GM19239 (cell line): ENCODE measurements at places on chromosomes 7 and 10.

DNA sequence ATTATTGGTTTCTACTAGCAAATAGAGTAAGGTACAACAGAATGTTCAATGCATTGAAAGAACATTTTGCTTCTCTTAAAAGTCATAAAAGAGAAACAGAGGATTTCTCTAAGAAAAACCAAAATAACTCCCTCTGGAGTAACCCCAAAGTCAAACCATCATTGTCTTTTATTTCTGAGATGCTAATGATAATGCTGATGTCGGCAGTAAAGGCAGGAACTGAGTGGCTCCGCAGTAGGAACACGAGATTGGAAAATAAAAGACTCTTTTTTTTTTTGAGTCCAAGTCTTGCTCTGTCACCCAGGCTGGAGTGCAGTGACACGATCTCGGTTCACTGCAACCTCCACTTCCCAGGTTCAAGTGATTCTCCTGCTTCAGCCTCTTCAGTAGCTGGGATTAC, 2.7 kb upstream of the USP54 start:
- DNase-seq, result no peak

DNA sequence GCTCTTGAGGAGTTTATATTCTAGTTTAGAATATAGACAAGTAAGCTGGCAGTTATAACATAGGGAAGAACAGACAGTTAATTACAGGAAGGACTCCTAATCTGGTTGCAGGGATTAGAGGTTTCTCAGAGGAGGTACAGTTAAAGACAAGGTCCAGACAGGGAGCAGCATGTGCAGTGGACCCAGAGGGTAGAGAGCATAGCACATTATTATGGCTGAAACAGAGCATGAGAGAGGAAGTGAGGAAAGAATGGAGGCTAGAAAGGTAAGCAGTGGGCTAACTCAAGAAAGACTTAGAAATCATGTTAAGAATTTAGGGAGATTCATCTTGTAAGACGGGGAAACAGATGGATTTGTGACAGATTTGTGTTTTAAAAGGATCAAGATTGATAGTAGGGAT, 9.7 kb downstream of the MIOS start:
- DNase-seq, result no peak

DNA sequence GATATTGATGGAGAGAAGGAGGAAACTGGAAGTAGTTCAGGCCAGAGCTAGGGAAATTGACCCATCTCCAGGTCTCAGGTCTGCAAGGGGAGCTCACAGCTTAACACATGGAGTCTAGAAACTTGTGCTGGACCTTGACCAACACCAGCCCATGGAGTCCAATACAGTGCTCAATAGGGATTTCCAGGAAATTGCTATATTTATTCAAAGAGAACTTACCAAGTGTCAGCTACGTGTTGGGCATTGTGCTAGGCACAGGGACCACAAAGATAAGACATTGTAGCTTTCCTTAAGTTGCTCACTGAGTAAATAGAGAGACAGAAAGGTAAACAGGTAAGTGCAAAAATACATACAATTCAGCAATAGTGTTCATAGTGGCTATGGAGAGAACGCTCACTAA, 72.7 kb upstream of the ATRNL1 start:
- no peak for DNase-seq

DNA sequence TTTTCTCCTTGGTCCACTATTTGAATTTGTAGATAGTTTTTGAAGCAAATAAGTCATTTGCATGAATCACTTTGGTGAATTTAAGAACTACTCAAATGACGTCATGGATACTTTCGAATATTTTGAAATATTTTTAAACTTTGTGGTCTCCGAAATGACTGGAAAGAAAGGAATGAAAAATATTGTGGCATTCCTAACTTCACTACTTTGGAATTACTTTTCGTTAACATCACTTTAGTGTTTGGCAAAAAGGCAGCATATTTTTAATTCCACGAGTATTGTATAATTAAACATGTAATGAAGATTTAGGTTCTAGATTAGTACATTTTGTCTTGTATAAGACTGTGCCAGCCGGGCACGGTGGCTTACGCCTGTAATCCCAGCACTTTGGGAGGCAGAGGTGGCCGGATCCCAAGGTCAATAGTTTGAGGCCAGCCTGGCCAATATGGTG, 35.3 kb upstream of the ZRANB1 start:
- DNase-seq, result no peak

DNA sequence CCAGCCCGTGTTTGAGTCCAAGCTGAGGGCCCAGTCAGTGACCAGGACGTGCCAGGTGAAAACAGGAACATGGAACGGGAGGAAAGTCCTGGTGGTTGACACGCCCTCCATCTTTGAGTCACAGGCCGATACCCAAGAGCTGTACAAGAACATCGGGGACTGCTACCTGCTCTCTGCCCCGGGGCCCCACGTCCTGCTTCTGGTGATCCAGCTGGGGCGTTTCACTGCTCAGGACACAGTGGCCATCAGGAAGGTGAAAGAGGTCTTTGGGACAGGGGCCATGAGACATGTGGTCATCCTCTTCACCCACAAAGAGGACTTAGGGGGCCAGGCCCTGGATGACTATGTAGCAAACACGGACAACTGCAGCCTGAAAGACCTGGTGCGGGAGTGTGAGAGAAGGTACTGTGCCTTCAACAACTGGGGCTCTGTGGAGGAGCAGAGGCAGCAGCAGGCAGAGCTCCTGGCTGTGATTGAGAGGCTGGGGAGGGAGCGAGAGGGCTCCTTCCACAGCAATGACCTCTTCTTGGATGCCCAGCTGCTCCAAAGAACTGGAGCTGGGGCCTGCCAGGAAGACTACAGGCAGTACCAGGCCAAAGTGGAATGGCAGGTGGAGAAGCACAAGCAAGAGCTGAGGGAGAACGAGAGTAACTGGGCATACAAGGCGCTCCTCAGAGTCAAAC, 5.2 kb downstream of the GIMAP5 start:
- no peak for DNase-seq

GRCh38 chr10:43229208-43230061, 37.4 kb downstream of the RASGEF1A start:
- no peak for DNase-seq

DNA sequence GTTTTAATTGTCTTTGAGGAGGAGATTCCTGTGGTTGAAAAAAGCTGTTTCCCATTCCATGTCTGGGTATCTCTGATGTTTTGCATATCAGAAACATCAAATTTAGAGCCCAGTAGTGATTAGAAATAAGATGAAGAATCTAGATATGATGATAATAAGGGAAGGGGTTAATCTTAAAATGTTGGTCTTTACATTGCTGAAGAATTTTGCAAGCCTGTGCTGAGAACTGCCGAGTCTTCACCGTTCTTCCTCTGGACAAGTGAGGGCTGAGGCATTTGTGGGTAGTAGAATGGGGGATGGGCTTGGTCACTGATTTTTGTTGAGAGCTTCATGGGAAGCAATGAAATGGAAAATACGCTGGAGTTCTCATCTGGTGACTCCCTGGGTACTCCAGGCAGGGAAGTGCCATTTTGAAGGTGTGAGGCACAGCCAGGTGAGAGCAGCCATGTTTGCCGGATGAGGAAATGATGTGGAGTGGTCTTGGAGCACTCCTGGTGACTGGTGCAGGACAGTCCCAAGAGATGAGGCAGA, 10.2 kb downstream of the TCF7L2 start:
- no peak for DNase-seq

DNA sequence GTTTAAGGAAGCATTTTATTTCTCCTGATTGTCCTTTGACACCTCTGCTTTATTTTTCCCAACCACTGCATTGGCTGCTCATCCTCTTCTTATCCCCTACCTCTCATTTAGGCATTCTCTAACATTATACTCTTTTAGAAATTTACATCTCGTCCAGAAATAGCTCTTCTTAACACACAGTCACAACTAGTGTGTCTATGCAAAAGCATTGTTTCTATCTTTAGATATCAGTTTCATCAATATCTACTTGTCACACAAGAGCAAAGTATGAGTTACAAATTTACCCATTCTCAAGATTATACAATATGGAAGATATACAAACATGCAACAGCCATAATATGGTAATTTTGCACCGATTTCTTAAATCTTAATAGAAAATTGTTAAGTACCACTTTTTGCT, 35.7 kb upstream of the MDFIC start:
- no peak for DNase-seq

- no peak for DNase-seq
Observed at GRCh38 chr10:121362026-121362425, 236.2 kb downstream of the FGFR2 start.

DNA sequence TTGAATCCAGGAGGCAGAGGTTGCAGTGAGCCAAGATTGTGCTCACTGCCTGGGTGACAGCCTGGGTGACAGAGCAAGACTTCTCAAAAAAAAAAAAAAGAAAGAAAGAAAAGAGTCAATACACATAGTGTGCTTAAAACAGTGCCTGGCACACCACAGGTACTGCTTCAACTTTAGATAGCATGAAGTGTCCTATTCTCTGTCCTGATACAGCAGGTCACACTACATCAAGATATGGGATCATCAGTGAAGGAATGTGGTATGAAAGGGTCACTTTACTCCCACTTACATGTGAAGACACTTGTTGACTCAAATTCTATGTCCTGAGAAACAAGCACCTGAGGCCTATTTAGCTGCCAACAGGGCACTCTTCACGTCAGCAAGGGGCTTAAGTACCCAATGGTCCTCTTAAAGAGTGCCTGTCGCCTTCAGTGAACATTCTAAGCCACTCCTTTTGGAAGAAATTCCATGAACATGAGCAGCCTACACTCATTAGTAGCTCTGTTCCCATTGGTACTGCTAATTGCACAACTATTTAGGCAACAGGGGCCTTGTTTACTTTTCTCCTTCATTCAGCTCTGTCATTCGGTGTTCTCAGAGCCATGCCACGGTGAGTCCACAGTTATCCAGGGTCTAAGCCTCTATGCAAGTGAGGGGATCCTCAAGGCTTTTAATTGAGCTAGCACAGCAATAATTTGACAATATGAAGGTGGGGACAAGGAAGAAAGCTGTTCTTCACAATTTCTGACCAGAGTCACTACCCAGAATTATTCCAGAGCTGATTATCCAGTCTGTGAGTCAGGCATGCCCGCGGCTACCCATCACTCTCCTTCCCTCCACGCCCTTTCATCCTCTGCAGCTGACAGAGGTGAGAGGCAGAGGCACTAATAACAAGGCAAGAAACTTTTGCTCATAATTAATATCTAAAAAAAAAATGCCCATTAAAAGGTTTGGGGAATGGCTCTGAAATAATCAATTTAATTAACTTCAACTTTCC, 56.6 kb upstream of the PTN start:
- no peak for DNase-seq

DNA sequence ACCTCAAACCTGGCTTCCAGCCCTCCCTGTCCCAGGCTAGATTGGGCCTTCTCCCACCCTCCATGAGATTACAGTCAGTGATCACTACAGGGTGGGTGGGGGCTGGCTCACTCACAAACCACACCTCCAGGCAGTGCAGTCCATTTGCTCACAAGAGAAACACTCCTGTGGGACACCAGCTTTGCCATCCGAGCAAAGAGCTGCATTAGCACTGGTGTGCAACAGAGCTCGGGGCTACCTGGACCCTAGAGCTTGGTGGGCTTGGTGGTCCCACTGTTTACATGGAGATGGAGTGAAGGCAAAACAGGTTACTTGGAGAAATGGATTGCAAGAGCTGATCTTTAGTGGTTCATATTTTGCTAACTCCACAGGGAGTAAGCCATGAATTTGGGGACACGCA, 451.7 kb upstream of the ZMIZ1 start:
- DNase-seq, result no peak

DNA sequence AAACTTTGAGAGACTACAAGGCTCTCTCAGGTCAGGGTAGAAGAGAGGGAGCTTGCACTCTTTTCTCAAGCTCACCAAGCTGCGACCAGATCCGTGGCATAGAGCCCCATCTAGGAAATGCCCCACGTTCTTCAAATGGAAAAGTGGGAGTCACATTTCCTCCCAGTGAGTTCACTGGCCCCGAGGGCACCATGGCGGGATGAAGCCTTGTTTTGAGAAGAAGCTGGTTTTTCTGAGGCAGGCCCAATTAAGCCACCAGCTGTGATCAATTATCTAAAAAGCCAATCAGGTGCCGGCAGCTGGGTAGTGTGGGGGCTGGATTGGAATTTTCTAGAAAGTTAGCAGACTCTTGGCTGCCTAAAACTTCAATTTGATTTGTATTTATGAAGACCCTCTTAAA, 101.4 kb downstream of the ZNF365 start:
- DNase-seq, result no peak

DNA sequence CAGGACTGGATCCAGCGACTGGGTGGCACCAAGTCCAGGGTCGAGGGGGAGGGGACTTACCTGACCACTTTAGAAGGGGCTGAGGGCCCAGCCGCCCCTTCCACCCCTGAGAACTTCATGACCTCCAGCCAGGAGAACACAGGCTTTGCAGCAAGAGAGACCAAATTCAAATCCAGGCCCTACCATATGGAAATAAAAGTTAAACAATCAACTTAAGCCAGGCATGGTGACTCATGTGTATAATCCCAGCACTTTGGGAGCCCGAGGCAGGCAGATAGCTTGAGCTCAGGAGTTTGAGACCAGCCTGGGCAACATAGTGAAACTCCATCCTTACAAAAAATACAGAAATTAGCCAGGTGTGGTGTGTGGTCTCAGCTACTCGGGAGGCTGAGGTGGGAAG, 61.9 kb downstream of the COL13A1 start:
- no peak for DNase-seq

GRCh38 chr10:62050346-62050892, 148.9 kb downstream of the ARID5B start:
- DNase-seq, result no peak

GRCh38 chr10:79582096-79582495, 21.9 kb upstream of the SFTPA2 start:
- DNase-seq, result no peak

GRCh38 chr10:65675236-65675635, 1250.6 kb upstream of the LRRTM3 start:
- DNase-seq, result no peak
